ENCODE measurements at places on chromosomes 13 and 19.
A peak's percentile ranks its signal among the peaks of the same experiment; 100 is the strongest.

DNA sequence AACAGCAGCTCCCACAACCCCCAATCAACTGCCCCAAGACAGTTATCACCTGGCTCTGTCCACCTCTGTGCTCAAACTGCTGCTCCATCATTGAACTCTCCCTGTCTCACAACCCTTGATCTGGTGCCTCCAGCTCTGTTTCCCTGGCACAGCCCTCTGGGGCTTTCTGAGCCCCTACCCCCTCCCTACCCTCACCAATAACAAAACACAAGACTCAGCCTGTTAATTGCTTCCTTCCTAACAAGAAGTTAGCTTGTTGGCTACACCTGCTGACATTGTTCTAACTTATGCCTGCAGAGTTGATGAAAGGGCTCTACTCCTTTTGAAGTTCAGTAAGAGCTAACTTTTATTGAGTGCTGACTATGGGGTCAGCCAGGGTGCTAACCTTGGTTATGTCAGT lies 99.4 kb upstream of the FNDC3A start:
- no peak for DNase-seq

GRCh38 chr19:35124098-35125060 lies 8.8 kb downstream of the FXYD3 start:
- DNase-seq = peak; percentile 42

GRCh38 chr13:44952671-44953070 lies 36.6 kb downstream of the NUFIP1 start:
- no peak for DNase-seq

GRCh38 chr13:60689076-60689475 lies 292.1 kb downstream of the TDRD3 start:
- DNase-seq = no peak

- DNase-seq = no peak
These were observed 3.6 kb downstream of the LENG8 start for GRCh38 chr19:54452626-54453025.

DNA sequence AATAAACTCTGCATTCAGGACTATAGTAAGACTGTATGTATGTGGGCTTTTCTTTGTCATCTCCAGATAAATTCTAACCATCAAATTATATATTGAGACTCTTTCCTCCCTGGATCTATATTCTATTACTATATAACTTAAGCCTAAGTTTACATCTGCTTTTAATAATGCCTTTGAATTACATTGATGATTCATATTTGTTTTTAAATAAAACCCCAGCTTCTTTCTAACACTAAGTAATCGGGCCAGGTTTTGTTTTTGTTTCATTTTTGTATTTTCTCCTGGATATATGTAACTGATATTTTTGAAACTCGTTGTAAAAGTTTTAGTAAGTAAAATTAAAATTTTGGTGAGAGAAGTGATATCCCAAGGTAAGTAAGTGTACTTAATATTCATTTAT lies 1599.1 kb downstream of the PCDH9 start:
- DNase-seq = no peak

DNA sequence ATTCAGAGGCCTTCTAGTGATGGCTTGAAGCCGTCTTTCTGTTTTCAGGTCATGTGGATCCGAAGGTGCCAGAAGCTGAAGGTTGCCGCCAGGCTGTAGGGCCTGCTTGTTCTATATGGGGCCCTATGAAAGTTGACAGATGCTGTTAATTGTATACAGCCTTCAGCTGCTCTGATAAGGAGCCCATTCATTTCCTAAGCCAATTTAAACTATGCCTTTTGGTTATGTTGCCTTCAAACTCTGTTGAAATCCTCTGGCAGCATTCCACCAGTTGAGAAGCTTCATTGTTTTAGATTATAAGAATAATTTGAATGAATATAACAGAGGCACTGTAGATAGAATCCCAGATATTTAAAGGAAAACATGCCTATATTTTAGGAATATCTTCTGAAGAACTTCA lies 34.4 kb downstream of the RAP2A start:
- DNase-seq = no peak

- DNase-seq = no peak
These were observed 669.9 kb upstream of the PCDH20 start for GRCh38 chr13:62085337-62086229.

GRCh38 chr13:52954838-52955237 lies 73.8 kb upstream of the OLFM4 start:
- DNase-seq = no peak

- DNase-seq = peak; percentile 99
These were observed at the start of gene ZSCAN1 for GRCh38 chr19:58033741-58034476. ZSCAN1 (plus strand) TSS chr19:58034025; CDS start chr19:58037837, 3,812 bp downstream.

DNA sequence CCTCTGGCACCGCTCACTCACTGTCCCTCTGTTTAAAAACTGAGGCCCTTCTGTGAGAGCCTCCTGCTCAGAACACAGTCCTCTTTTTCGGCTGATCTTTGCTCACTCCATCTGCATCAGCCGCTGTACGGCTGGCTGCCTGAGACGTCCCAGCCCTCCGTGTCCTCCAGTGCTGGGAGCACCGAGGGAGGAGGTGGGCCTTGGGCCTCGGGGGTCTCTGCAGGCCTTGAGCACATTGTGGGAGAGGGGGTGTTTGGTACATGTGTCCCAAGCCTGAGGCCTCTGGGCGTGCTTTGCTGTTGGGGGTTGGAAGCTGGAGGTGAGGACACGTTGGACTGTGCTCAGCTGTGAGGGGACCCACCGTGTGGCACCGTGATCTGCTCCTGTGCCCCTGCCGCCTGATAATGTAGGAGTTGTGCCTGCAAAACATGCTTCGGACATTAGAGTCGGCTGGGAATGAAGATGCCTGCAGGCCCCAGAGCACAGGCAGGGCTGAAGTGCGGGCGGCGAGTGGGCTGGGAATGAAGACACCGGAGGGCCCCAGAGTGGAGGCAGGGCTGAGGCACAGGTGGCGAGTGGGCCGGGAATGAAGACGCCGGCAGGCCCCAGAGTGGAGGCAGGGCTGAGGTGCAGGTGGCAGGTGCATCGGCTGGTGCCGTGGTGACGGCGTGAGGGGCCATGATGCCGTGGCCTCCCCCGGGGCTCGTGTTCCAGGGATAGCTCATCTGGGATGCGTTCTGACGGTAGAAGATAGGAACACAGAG lies 30.6 kb downstream of the MCF2L start:
- DNase-seq = no peak

GRCh38 chr13:49213997-49214916 lies 5.9 kb upstream of the MLNR start:
- no peak for DNase-seq

- DNase-seq = no peak
These were observed 99.0 kb upstream of the MCF2L start for GRCh38 chr13:112870051-112870331.

DNA sequence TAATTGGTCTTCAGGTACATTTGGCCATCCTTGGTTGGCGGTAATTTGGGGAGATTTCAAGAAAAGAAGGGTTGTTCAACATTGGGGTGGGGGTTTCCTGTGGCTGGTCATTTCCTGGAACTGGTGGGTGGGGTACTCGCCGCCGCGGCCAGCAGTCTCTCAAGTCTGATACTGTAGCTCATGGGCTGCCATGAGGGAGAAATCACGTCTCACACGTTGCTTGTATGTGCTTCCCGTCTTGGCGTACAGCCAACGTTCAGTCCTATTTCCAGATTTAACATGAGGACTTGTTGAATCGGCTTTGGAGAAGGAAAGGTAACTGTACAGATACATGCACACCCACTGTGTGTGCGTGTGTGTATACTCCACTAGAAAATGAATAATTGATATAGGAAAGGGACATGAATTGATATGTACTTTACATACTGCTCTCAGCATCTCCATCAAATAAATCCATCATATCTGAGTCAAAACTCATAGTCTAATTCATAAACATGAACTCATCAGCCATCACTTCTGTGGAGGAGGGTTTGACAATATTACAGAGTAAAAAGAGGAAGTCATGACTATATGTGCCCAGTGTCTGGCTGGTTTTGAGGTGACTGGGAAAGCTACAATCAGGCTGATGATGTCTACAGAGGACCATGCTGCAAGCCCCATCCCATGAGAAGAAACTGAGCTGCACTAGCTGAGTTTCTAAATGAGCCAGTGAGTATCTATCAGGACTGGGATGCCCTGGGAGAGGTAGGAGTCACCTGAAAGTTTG lies 418.1 kb downstream of the TSHZ3 start:
- DNase-seq = no peak

- no peak for DNase-seq
These were observed 8.6 kb downstream of the RPS9 start for GRCh38 chr19:54209058-54209810.

- DNase-seq = no peak
These were observed 40.5 kb upstream of the VSTM2B start for GRCh38 chr19:29485293-29485692.

- DNase-seq = no peak
These were observed 826.9 kb upstream of the PCDH9 start for GRCh38 chr13:68056816-68057710.

- no peak for DNase-seq
These were observed 1361.3 kb downstream of the PCDH9 start for GRCh38 chr13:65868884-65869283.

DNA sequence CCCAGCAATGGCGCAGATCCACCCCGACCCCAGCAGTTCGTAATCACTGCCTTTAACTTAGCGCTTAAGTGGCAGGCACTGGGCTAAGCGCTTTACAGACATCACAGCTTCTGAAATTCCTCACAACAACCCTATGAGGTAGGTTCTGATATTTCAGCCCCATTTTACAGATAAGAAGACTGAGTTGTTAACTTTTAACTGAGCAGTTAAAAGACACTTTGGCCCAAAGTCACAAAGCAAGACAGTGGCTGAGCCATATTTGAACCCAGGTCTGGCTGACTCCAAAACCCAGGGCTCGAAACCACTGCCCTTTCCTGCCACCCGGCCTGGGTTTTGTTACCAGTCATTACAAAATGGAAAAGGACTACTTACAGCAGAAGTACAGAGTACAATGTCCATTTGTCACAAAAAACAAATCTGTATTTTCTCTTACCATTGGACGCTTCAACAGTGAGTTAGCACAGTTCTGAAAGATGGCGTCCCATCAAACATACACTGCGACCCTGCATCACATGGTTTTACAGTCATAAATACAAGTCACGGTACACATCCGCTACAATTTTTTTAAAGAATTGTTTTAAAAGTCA lies 8.5 kb downstream of the HNRNPL start:
- DNase-seq = no peak

GRCh38 chr13:53198017-53198416 lies 169.4 kb downstream of the OLFM4 start:
- DNase-seq = no peak

GRCh38 chr19:48975947-48976847 lies 11.1 kb downstream of the FTL start:
- peak; percentile 68 for DNase-seq

- DNase-seq = no peak
These were observed 164.5 kb downstream of the URI1 start for GRCh38 chr19:30106417-30107095.

- DNase-seq = no peak
These were observed 1.1 kb downstream of the RAB8A start for GRCh38 chr19:16112778-16113177.

DNA sequence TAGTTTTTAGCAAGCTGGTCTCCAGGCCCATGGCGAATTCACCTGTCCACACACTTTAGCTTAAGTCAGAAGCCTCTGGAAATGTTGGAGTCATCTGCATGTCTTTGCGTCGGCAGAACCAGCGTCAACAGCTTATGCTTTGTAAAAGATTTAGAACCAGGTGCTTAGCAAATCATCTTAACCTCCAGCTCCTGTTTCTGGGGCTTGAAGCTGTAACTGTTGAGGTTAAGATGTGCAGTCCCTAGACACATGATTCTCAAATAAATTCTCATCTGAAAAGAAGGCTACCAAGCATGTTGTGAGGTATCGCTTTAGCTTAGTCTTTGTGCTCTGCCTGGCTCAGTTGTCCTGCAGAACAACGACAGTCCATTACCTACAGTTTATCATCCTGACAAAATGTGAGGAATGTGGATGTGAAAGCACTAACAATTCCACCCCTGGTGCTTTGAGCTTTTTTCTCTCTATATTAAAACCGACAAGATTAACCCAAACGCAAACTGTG lies 4.4 kb downstream of the EFNB2 start:
- no peak for DNase-seq

- no peak for DNase-seq
These were observed 278.6 kb upstream of the EDNRB start for GRCh38 chr13:78197231-78197630.

GRCh38 chr13:70363991-70364390 lies 255.7 kb upstream of the KLHL1 start:
- DNase-seq = no peak

GRCh38 chr19:53045536-53045935 lies 996 bp downstream of the ERVV-2 start:
- DNase-seq = no peak

DNA sequence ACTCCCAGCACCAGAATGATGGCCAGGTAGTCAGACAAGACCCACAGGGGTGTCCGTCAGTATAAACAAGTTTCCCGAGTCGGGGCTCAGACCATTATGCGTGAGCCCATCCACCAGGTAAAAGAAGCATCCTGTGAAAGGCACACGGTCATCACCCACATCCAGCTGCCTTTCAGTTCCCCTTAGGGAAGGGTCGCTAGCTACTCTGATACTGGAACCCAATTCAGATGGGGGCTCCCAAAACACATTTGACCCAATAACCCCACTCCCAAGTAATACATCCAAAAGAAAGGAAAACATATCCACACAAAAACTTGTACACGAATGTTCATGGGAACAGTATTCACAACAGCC lies 66.8 kb downstream of the STK24 start:
- no peak for DNase-seq

- peak; percentile 84 for DNase-seq
These were observed at the start of gene MAP3K10 for GRCh38 chr19:40190891-40191835. MAP3K10 (plus strand) TSS chr19:40191426; CDS start chr19:40192032, 606 bp downstream.

DNA sequence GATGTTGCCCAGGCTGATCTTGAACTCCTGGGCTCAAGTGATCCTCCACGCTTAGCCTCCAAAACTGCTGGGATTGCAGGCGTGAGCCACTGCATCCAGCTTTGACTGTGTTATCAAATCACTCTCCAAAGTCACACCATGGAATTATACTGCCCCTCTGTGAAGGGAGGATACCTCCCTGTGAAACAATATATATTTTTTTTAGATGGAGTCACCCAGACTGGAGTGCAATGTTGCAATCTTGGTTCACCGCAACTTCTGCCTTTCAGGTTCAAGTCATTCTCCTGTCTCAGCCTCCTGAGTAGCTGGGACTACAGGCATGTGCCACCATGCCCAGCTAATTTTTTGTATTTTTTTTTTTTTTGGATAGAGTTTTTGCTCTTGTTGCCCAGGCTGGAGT lies 7.7 kb downstream of the TYK2 start:
- DNase-seq = no peak

GRCh38 chr13:23921451-23921888 lies 24.2 kb upstream of the C1QTNF9B start:
- no peak for DNase-seq

DNA sequence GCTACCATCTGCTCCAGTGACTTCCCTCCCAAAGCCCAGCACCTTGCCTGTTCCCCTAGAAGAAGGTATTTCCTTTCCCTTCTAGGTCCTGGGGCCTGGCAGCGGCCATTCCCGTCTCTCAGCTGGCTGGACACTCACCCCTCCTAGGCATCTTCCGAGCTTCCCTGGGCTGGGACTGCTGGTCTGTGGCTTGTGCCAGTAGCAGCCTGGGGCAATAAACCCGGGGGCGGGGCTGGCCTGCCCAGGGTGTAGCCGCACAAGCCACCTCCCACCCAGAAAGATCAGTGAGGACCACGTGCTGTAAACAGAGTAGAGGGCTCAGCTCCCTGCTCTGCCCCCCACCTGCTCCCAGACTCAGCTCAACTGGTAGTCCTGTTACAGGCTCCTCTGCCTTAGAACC lies 15.0 kb downstream of the LIPE start:
- peak; percentile 61 for DNase-seq

GRCh38 chr19:41860419-41861115 lies 512 bp downstream of the RPS19 start:
- DNase-seq = no peak

Measured in glutamatergic neuron (in vitro differentiated cells).